ENCODE measurements at places on chromosomes 13 and 19. TPM values are rescaled to one million over a fixed set of nuclear protein-coding genes. Genes with fewer than 3 reads are reported as not detected.

GRCh38 chr13:49300276-49300675, 52.6 kb downstream of the CDADC1 start:
- DNase-seq = no peak

- no peak for DNase-seq
Measured at GRCh38 chr19:4360641-4361151, 17.3 kb downstream of the MPND start.

DNA sequence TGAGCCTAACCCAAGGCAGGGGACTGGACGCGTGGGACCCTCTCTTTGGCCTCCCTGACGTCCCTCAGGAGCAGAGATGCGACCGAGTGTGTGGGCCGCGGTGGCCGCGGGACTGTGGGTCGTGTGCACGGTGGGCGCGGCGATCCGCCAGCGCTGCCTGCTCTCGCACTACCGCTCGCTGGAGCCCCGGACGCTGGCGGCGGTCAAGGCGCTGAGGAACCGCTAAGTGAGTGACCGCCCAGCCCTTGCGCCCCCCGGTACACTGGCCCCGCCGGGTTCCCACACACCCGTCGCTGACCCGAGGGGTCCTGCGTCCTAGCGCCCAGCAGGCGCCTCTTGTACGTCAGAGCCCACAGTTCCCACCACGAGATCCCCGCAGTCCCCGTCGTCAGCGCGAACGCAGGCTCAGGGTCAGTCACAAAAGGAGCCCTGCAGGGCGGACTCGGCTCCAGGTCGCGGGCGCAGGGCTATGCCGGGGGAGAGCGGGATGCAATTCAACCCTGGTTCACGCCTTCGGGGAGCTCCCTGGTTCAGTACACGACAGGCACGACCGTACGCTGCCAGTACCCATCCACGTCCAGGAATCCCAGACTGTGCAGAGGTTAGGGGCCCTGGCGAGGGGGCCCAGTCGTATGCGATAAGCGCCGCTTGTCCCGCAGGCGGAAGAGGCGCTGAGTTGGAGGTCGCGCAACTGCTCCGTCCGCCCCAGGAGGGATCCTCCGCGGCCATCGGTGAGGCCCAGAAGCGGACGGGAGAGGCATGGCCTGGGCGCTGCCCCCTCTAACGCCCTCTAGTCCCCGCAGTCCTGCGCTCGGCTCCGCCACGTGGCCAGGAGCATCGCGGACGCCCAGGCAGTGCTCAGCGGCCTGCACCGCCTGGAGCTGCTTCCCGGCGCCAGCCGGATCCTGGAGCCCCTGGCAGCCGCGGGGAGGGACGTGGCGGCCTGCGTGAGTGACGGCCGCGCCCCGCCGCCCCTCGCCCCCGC, 3.6 kb upstream of the IFNL2 start:
- DNase-seq = no peak

DNA sequence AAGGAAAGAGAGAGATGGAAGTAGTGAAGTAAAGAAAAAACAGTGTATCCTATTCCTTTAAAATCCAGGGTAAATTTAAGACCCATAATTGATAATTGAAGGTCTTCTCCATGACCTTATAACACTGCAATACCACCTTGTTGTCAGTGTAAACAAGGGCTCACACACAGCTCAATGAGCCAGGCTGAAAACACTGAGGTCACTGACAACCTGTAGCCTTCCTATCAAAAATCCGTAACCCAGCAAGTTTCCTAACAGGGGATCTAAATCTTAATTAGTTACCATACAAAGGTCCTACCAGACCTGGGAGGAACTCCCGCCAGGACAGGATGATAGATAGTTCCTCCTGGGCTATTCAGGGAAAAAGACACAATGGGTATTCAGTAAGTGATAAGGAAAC, 1677.1 kb downstream of the OLFM4 start:
- DNase-seq = no peak

SYNGR4 gene
- not detected for total RNA-seq

GRCh38 chr19:4533334-4533733, 1.7 kb downstream of the PLIN5 start:
- no peak for DNase-seq

PRDX2 gene
- 319 TPM for total RNA-seq

GRCh38 chr13:45704211-45704739, 2.2 kb downstream of the CBY2 start:
- no peak for DNase-seq

KLHL26 gene
- 16.7 TPM for total RNA-seq

GRCh38 chr19:49418511-49418910, 4.7 kb downstream of the PTH2 start:
- no peak for DNase-seq

TMEM86B gene
- total RNA-seq = 193 TPM

- no peak for DNase-seq
Measured at GRCh38 chr19:47374876-47375693, 26.0 kb downstream of the DHX34 start.

NFIX gene
- 135 TPM for total RNA-seq

DNA sequence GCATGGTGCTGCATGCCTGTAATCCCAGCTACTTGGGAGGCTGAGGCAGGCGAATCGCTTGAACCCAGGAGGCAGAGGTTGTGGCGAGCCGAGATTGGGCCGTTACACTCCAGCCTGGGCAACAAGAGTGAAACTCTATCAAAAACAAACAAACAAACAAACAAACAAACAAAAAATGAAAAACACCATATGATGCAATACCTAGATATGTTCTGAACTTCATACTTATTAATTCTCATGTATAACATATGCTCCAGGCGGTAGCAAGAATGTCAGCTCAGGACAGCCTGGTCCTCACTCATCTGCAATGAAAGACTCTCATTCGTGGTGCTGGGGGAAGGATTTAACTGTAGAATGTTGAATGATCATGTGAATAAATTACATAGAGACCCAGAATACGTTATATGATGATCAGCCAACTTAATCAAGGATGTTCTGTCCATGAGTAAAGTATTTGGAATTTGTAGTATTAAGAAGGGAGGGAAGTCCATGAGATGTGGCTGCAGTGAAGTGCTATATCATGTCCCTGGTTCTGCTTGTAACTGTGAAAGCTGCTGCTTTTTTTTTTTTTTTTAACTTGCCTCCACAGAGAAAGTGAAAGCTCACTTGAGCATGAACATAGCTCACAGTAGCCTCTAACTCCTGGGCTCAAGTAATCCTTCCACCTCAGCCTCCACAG, 206.8 kb downstream of the UQCRFS1 start:
- no peak for DNase-seq

GRCh38 chr13:113224486-113224885, 15.1 kb downstream of the CUL4A start:
- peak; percentile 30 for DNase-seq

DNA sequence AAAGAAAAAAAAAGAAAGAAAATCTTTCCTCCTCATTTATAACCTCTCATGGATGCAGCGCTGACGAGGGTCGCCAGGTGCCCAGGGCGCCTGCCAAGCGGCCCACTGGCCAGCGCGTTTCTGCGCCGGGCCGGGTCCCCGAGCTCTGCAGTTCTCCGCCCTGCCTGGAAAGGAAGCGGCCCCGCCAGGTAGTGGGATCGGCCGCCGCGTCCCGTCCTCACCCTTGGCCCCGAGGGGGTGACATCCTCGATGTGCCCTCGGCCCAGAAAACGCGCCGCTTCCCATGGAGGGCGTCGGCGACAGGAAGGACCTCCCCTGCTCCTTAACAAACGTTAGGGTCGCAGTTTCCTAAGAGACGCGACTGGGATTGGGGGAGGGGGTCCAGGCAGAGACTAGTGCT, 56.9 kb downstream of the ZNF726 start:
- no peak for DNase-seq

- DNase-seq = no peak
Measured at GRCh38 chr13:63514886-63515285, 2099.2 kb upstream of the PCDH20 start.

LIN37 gene
- total RNA-seq = 10.1 TPM

DNA sequence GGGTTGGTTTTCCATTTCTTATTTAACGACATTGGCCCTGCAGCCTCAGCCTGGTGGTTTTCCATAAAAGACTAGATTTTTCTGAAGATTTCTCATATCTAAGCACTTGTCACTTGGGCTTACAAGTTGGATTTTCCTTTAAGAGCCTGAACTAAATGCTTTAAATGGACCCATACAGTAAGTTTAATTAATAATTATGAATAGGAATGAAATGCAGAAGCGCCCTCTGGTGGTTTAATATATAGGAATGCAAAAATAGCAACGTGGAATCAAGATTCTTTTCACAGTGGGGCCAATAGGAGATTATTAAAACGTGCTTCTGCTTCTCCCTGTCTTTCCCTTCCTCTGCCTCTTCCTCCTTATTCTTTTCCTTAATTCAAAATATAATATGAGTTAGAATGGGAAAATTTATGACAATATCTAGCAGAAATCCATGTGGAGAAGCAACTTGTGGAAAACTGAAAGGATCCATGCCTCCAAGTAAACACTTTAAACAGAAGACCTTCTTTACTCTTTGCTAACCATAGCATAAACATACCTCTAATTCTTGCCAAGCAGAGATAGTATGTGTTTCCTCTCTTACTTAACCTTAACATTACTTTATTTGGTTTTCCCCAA, 324.0 kb downstream of the GPC5 start:
- no peak for DNase-seq

SHISA2 gene
- 0.32 TPM for total RNA-seq

GRCh38 chr13:95217920-95218830, 83.1 kb downstream of the ABCC4 start:
- no peak for DNase-seq

DNA sequence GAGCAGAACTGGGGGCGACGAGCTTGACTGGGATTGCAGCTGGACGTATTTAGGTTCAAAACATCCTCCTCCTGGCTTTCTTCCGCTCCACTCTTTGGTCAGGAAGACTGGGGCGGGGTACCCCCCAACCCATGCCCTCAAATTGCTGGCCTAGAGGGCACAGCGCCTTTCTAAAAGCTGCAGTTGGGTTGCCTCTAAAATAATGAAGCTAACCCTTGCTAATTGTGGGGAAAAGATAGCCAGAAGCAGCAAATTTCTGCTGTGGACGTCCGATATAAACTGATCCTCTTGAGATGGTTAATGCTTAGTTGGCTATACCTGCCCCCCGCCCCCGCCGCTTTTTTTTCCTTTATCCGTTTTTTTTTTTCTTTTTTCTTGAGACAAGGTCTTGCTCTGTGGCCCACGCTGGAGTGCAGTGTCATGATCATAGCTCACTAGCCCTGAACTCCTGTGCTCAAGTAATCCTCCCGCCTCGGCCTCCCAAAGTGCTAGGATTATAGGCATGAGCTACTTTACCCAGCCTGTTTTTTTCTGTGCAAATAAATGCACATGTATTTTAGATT, 754 bp upstream of the CHERP start:
- no peak for DNase-seq

- DNase-seq = no peak
Measured at GRCh38 chr13:72317346-72318109, 409.9 kb downstream of the MZT1 start.

GRCh38 chr19:30602661-30603350, 230.6 kb downstream of the ZNF536 start:
- DNase-seq = no peak

ZNF560 gene
- total RNA-seq = not detected

GNA15 gene
- 6.4 TPM for total RNA-seq

PRX gene
- total RNA-seq = 7.0 TPM

- DNase-seq = no peak
Measured at GRCh38 chr19:48218997-48219396, 36.7 kb downstream of the CARD8 start.

DNA sequence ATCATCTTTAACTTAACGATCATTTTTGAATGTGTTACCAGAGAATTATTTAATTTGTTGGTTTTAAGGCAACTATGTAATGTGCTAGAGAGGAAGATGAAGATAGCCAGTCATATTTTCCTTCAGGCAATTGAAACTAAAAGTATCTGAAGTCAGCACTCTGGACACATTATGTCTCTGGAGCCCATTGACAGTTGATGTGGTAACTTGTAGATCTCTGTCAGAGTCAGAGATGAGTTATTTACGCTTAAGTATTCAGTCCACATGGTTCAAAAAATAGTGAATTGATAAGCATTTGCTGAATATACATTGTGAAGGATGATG, 2.1 kb downstream of the ZMYM2 start:
- DNase-seq = no peak

- DNase-seq = no peak
Measured at GRCh38 chr19:3785451-3785937, 687 bp downstream of the MATK start.

BORA gene
- 3.4 TPM for total RNA-seq

KLF1 gene
- total RNA-seq = not detected

OVOL3 gene
- total RNA-seq = not detected

GRCh38 chr19:4768934-4769777, 22.4 kb upstream of the FEM1A start:
- DNase-seq = peak; percentile 91

CYP4F8 gene
- 2.0 TPM for total RNA-seq

GRCh38 chr19:17235300-17235970, 9.4 kb downstream of the OCEL1 start:
- DNase-seq = peak; percentile 70

CACNG7 gene
- not detected for total RNA-seq
